ENCODE measurements at places on chromosomes 3 and 15.

DNA sequence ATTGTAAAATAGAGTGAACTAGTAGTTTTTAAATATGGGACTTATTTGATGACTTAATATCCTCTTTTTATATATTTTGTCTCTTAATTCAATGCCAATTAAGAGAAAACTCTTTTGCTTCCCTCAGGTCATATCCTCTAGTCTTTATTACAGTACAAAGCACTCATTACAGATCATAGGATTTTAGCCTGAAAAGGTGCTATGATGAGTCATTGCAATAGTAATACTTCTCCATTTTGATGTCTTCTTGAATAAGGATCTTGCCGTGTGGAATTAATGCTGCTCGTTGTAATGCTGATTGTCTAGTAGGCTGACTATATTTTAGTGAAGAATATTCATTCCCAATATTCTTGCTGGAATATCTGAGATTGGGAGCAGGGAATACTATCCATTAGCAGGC is 612.2 kb upstream of the GOLIM4 start:
- DNase-seq: no peak

GRCh38 chr3:6060251-6060650 is 800.7 kb upstream of the GRM7 start:
- DNase-seq: no peak

GRCh38 chr3:155757577-155757976 is 12.7 kb upstream of the PLCH1 start:
- no peak for DNase-seq

DNA sequence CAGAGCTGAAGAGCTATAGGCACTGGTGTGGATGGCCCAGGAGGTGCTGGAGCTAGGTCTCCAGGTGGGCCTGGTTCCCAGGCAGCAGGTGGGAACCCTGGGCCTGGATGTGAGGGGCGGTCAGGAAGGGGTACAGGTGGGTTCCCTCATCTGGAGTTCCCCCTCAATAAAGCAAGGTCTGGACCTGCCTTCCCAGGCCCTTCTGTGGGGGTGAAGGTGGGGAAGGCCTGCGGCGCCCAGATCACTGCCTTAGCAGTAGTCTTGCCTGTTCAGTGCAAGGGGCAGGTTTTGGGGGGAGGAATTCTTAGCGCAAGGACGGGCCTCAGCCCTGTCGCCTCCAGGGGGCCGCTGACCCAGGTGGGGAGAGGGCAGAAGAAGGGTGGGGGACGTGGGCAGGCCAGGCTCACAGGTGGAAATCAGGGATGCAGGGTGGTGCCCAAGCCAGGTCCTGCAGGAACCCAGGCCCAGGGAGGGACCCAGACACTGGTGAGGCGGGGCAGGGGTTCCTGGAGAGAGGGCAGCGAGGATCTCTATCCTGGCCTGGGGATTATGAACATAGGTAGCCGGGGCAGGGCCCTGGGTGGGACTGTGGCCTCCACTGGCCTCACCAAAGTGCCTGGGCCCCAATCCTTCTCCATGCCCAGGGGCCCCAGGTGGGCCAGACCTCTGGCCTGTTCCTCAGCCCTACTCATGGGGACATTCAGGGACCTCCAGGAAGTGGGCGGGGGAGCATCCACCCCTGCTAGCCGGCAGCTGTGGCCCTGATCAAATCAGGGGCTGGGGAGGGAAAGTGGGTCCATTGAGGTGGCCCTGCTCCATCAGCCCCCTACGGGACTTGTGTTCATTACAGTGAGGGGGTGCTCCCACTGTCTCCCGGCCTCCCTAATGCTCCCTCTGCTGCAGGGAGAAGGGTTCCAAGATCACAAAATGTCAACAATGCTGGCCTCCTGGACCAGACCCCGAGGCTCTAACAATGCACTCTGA is 25.3 kb downstream of the HDAC11 start:
- DNase-seq: no peak

DNA sequence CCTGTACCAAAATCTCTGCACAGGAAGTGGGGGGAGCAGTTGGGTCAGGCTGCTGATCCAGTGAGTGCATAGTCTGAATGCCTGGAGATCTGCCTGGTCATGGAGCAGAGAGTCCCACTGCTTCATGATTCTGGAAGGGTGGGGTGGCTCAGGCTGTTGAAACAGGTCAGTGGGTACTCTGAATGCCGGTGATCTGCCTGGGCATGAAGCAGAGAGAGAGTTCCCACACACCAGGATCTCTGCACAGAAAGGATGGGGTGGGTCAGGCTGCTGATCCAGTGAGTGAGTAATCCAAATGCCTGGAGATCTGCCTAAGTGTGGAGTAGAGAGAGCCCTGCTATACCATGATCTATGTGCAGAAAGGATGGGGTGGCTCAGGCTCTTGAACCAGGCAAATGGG is 16.1 kb upstream of the GCSAM start:
- DNase-seq: no peak

DNA sequence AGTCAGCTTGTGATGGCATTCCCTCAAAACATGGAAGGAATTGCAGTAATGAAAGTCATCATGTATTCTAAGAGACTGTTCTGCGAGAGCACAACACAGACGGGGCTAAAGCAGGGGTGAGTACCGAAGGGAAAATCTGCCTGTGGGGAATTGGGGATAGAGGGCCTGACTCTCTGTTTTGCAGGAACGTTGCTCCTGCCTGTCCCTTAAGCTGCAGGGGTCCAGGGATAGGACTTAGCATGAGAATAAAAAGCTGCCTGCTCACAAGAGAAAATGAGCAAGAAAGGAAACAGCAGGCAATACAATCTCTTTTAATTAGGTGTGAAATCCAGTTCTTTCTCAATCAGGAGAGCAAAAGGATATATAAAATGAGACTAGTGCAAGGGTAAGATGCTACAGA is 62.2 kb downstream of the TIGIT start:
- DNase-seq: no peak

GRCh38 chr3:182385356-182385755 is 407.9 kb upstream of the ATP11B start:
- no peak for DNase-seq

DNA sequence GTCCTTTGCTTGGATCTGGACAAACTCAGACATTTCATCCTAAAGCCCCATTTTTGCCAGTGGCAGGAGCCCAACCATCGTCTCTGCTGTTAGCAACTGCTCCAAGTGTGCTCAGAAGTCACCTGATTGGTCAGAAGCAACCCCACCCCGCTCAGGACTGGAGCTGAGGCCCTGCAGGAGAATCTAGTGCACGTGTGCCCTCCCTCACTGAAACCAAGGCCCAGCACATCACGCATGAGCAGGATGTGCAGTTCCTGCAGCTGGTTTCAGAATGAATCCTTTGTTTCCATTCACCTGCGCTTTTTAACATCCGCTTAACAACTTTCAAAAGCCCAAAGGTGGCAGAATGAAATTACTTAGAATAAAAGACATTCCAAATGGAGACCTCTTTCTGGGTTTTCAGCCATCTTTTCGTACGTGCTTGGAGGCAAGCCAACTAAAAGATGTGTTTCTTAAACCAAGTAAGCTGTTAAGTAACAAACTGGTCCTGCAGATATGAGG is 81.2 kb downstream of the SRGAP3 start:
- DNase-seq: peak; percentile 30

GRCh38 chr3:155956508-155957411 is 86.3 kb downstream of the GMPS start:
- DNase-seq: no peak

DNA sequence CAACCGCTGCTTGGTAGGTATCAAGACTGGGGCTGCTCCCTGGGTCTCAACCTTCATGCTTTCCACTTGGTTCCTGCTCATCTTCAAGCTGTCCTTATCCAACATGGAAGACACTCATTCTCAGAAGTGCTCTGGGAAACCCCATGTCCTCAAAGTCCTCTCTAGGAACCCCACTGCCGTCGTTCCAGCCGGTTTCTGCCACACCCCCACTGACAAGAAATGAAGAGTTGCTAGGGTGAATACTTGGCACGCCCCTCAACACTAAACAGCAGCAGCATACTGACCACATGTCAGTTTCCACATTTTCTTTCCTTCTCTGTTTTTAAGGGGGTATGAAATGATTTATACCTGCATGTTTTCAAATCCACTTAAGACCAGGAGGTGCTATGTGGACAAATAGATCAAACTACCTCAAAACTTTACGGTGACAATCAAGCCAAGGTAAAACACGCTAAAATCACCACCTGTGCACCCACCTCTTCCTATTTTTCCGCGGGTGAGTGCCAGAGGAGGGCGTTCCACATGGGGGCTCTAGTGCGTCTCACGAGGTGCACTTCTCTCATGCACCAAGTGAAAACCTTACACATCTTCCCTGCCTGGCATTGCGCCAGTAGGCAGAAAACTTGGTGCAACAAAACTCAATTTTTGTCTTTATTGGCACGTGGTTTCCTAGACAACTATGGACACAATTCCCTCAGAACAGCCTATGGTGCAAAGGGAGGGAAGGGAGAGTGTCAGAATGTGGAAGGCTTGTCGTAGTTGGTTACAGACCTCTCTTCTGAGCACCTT is 125.1 kb downstream of the TJP1 start:
- no peak for DNase-seq

DNA sequence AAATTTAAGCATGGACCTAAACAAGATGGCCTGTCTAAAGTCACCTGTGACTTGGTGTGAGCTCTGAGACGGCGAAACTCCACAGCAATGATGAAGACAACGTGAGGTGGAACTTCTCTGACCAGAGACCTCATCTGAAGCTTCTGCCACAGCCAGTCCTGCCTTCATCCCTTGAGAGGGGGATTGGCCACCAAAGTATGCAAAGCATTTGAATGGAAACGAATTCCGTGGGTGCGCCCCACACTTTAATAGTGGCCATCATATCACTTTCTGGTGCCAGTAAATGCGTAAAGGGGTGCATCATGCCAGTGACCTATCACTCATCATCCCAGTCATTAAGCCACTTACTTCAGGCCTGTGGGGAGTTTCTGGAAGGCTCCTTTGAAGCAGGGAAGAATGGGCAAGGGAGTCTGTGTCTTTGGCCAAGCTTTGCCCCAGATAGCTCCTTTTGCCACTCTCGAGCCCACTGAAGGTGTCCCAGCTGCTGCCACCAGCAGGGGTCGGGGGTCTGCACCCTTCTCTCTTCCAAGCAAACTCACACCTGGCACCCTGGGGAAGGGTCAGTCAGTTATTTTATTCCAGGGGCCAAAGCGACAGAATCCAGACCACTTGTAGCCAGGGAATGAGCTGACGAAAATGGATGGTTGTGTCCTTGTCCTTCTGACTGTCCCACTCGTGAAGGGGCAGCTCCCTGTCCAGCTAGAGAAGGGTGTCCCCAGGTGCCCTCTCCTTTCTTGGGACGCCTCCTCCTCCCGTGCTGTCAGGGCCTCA is 17.7 kb downstream of the MUC20 start:
- DNase-seq: no peak

GRCh38 chr3:148023994-148024393 is 614.8 kb downstream of the ZIC1 start:
- no peak for DNase-seq

- no peak for DNase-seq
Measured at GRCh38 chr3:16512435-16513140, 911 bp downstream of the RFTN1 start.

GRCh38 chr15:90099868-90100831 is 2.1 kb downstream of the IDH2 start:
- no peak for DNase-seq

- no peak for DNase-seq
Measured at GRCh38 chr3:81621277-81621676, 140.2 kb downstream of the GBE1 start.

GRCh38 chr3:71356265-71356664 is 227.3 kb downstream of the FOXP1 start:
- DNase-seq: no peak

GRCh38 chr3:145716519-145716918 is 444.5 kb downstream of the PLOD2 start:
- DNase-seq: no peak

DNA sequence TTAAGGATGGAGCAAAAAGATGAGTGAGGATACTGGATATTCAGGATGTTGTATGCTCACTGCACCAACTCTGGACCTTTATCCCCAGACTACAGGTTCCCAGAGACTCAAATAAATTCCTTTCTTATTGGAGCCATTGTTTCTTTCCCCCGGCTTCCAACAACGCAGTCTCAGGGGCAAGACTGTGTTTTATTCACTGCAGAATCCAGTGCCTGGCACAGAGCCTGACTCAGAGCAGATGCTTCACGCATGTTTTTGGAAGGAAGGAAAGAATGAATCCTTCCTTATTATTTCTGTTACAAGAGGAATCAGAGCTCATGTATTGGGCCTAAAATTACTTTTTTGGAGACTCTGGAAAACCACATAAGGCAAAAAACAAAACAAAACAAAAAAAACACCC is 96.0 kb upstream of the VGLL4 start:
- DNase-seq: no peak

GRCh38 chr3:164418414-164418813 is 659.9 kb downstream of the SI start:
- no peak for DNase-seq

DNA sequence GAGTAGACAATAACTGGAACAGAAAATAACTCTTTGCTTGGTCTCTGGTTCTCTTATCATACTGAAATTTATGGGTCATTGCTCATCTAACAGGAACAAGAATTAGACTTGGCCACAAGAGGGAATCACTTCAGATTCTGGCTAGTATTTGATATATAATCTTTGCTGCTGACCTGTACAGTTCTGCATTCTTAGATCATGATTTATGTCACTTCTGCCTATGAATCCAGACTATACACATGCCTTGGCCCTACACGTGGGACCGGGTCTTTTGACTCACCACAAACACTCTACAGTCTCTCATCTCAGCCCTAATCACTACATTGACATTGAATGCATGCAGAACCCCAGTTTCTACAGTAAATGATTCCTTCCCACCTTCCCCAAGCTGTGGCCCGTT is 162.5 kb upstream of the SOX2 start:
- no peak for DNase-seq

- no peak for DNase-seq
Measured at GRCh38 chr3:23193831-23194230, 9.3 kb upstream of the UBE2E2 start.

DNA sequence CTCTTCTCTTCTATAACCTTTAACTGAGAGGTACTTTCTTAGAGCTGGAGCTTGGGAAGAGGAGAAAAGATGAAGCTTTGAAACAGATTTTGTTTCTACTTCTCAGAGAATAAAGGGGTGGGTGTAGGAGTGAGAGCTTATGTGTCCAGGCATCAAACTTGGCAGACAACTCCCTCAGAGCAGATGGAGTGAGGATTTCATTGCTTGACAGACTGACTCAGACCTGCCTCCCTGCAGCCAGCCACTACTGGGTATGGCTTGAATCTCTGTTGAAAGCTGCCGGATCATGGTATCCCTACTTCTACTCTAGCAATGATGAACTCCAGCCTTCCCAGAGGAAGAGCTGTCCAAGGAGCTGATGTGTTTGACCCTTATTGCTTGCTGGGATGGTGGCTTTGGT is 36.7 kb downstream of the SYN2 start:
- DNase-seq: no peak

GRCh38 chr3:197491923-197492664 is 63.7 kb downstream of the BDH1 start:
- DNase-seq: no peak

Measured in HEK293T (cell line).